ENCODE measurements at places on chromosomes 5 and 9.

DNA sequence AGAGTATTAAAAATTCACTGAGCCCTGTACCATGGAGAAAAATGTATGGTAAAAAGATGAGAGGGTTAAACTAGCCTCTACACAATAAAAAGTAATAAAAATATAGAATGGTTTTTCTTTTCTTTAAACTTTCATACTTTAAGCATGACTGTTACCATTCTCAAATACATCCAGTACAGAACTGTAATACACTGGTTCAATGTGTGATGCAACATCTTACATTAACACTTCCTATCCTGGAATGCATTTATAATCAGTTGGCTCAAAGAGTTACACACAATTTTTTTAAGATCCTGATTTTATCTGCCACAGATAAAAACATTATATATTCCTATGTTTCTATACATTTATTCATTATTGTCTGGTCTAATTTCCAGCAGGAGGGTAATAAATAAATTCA is 4.7 kb downstream of the GNAQ start:
- DNase-seq: no peak

DNA sequence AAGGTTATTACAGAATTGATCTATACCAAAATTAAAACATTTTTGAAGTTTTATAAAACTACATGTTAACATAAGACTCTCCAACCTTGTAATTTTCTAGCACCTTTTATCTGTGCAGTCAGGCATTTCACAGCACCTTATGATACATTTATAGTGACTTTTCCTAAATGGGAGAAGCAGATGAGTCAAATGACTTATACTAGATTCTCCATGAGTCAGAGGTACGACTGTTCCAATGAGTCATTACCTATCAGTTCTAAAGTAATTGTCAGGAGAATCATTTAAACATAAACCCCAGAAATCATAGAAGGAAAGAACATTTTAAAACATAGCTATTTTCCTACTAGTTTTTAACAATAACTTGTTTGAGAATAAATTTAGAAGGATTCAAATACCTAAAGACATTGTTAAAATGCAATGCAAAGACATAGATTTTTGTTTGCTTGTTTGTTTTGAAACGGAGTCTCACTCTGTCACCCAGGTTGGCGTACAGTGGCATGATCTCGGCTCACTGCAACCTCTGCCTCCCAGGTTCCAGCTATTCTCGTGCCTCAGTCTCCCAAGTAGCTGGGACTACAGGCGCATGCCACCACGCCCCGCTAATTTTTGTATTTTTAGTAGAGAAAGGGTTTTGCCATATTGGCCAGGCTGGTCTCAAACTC is 34.7 kb upstream of the DMXL1 start:
- DNase-seq: no peak

DNA sequence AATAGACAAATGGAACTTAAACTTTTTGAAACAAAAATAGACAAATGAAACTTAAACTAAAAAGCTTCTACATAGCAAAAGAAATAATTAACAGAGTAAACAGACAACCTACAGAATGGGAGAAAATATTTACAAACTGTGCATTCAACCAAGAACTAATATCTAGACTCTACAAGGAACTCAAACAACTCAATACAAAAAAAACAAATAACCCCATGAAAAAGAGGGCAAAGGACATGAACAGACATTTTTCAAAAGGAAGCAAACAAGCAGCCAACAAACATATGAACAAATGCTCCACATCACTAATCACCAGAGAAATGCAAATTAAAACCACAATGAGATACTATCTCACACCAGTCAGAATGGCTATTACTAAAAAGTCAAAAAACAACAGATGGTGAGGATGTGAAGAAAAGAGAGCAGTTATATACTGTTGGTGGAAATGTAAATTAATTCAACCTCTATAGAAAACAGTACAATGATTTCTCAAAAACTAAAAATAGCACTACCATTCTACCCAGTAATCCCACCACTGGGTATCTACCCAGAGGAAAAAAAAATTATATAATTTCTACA is 170.8 kb upstream of the RGMB start:
- DNase-seq: no peak

GRCh38 chr9:35518981-35519679 is 29.2 kb downstream of the RUSC2 start:
- DNase-seq: no peak

GRCh38 chr9:19516348-19516747 is 107.5 kb downstream of the ACER2 start:
- DNase-seq: no peak

GRCh38 chr9:35510754-35511428 is 21.0 kb downstream of the RUSC2 start:
- no peak for DNase-seq

GRCh38 chr9:89277454-89277853 is 33.5 kb upstream of the CKS2 start:
- DNase-seq: no peak

GRCh38 chr5:135721548-135722090 is 112.8 kb upstream of the SLC25A48 start:
- no peak for DNase-seq

DNA sequence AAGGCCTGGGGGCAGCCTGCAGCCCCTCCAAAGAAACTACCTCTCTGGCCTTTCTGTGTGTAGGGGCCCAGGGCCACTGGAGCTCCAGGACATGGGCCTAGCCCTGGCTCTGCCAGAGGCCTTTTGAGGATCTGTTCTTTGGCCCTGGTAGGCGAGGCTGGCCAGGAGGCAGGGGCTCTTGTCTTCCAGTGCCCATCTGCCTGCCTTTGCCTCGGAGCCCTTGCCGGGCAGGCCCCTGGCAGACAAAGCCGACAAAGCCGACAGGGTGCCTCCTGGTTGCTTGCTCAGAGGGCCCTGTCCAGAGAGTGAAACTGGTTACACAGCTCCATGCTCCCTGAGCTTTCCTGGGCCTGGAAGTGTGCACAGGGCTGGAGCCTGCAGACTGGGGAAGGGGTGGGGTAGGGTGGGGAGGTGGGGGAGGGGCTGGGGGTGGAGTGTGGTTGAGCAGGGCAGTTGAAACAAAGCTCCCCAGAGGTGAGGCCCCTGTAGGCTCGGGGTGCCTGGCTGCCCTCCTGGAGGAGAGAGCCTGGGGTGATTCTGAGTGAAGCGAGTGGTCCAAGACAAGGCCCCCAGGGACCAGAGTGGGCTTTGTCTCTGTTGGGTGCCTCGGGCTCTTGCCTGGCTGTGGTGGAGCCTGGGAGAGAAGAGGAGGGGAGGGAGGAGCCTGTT is 29.3 kb downstream of the PTPA start:
- no peak for DNase-seq

Data from NCI-H1417 treated with DMSO at 0.1 percent for 48 hours (cell line).